ENCODE measurements at places on chromosomes 11 and 22. TPM values are rescaled to one million over a fixed set of nuclear protein-coding genes. Genes with fewer than 3 reads are reported as not detected.

Gene CD3G
- total RNA-seq = 212 TPM

Gene PGAP2
- total RNA-seq = 24.5 TPM

Gene GPHA2
- total RNA-seq = not detected

Gene C1QTNF6
- 9.8 TPM for total RNA-seq

Gene OAF
- total RNA-seq = 2.8 TPM

Gene ART1
- total RNA-seq = not detected

Gene INSC
- 0.10 TPM for total RNA-seq

Gene ANKK1
- total RNA-seq = 0.10 TPM

Gene OR6T1
- not detected for total RNA-seq

Gene WNT11
- total RNA-seq = not detected

Gene OR5AL1
- not detected for total RNA-seq

Gene NLRP10
- not detected for total RNA-seq

Gene CHRNA10
- 1.7 TPM for total RNA-seq

Gene TBC1D10A
- total RNA-seq = 50.4 TPM

Gene SMIM35
- 0.05 TPM for total RNA-seq

Gene CD59
- 80.6 TPM for total RNA-seq

Gene ENTHD1
- not detected for total RNA-seq

Gene WNT7B
- total RNA-seq = not detected

Gene RPL27A
- total RNA-seq = 1,296 TPM

Gene CECR2
- 0.05 TPM for total RNA-seq

Gene OR10A6
- not detected for total RNA-seq

Gene TSPAN18
- 67.5 TPM for total RNA-seq

Gene MMP12
- total RNA-seq = not detected

Gene BCO2
- 1.6 TPM for total RNA-seq

Gene MRGPRE
- not detected for total RNA-seq

Gene SEPTIN3
- 2.1 TPM for total RNA-seq

Gene VPREB1
- not detected for total RNA-seq

Gene VPREB3
- not detected for total RNA-seq

Gene OR8D4
- total RNA-seq = not detected

Gene MALAT1
- total RNA-seq = 7,533 TPM

Gene SOX6
- 0.28 TPM for total RNA-seq
